Stimulated activated CD8-positive, alpha-beta memory T cell treated with anti-CD3 and anti-CD28 coated beads, Interleukin-4, amount 100 ng/mL, for 4 hours (primary cell): ENCODE measurements at places on chromosomes 12 and 14.

DNA sequence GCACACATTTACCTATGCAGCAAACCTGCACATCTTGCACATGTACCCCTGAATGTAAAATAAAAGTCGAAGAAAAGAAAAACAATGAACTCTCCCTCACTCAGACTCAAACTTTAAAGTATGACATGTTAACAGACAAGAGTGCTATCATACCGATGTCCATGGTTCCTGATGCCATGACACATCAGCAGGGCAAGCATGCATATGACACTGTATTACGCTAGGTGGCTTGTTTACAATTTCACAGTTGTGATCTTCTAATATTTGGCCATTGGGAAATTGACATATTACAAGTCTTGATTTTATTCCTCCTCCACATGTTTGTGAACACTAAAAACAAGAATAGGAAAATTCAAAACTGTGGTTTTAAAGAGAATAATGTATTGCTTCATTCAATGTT is 126.6 kb downstream of the ADAMTS20 start:
- DNase-seq = no peak

- DNase-seq = no peak
These were observed 117.4 kb downstream of the DAD1 start for GRCh38 chr14:22471545-22472121.

GRCh38 chr14:32621585-32621984 is 292.5 kb downstream of the AKAP6 start:
- DNase-seq = no peak

DNA sequence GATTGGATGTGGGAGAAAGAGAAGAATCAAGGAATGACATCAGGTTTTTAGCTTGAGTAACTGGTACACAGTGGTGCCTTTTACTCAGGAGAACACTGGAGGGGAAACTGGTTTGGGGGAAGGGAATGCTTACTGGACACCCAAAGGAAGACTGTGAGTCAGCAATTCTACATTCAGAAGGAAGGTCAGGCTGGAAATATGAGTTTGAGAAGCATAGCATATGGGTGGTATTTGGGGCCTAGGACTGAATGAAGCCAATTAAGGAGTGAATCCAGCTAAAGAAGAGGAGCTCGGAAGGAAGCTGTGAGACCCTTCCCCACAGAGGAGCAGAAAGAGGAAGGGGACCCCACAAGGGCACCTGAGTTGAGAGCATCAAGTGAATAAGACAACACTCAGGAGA is 35.4 kb downstream of the DMAC2L start:
- no peak for DNase-seq

GRCh38 chr14:104296388-104297312 is 158.3 kb downstream of the KIF26A start:
- DNase-seq = no peak
